Neural progenitor cell (in vitro differentiated cells): ENCODE measurements at places on chromosomes 12 and 14. TPM values are rescaled to one million over a fixed set of nuclear protein-coding genes. Genes with fewer than 3 reads are reported as not detected.

DNA sequence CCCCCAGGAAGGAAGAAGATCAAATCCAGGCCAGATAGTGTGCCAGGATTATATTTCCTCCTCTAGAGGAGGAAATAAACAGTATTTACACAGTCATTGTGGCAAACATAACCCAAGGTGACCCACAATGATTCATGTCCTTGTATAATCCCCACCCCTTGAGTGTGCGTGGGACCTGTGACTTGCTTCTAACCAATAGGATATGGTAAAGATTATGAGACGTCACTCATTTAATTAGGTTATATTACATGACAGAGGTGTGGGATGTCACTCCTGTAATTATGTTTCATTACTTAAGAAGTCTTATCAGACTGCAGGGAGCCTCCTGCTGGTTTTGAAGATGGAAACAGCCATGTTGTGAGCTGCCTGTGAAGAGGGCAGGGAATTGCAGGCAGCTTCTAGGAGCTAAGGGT lies 12.2 kb upstream of the CATSPERB start:
- no peaks in the 10 kb centered on the region for H3K36me3 ChIP-seq
- no peak overlapping the region for H3K4me3 ChIP-seq
- DNase-seq: no peak
- no peaks in the 10 kb centered on the region for H3K27me3 ChIP-seq
- no peak overlapping the region for H3K27ac ChIP-seq
- H3K4me1 ChIP-seq: no peaks in the 10 kb centered on the region

DNA sequence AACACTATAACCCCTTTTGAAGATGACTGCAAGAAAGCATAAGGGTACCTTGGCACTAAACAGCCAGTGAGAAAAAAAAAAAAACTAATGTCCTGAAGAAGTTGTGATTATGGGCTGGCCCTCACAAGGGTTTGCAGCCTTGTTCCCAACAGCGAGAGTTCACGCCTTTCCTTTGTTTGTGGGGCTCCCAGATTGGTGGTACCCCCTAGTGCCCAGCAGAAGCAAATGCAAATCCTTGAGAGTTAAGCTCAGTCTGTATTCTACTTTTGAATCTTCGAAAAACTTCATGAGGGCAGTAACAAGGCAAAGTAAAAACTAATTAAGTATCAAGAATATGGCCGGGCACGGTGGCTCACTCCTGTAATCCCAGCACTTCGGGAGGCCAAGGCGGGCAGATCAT lies 238.9 kb upstream of the LMO3 start:
- no peak overlapping the region for H3K27ac ChIP-seq
- H3K27me3 ChIP-seq: no peaks in the 10 kb centered on the region
- no peak overlapping the region for H3K4me3 ChIP-seq
- no peaks in the 10 kb centered on the region for H3K36me3 ChIP-seq
- peak; percentile 28 for DNase-seq

- no peak overlapping the region for H3K4me3 ChIP-seq
- H3K4me1 ChIP-seq: no peaks in the 10 kb centered on the region
- no peak for DNase-seq
- H3K27me3 ChIP-seq: no peaks in the 10 kb centered on the region
- H3K36me3 ChIP-seq: no peaks in the 10 kb centered on the region
Measured at GRCh38 chr14:105888151-105888550, 361.8 kb downstream of the TMEM121 start.

GRCh38 chr14:36069535-36069900 lies 107.0 kb downstream of the PTCSC3 start:
- peak; percentile 71 for DNase-seq
- H3K36me3 ChIP-seq: no peaks in the 10 kb centered on the region
- H3K27ac ChIP-seq: no peak overlapping the region

- no peak overlapping the region for H3K4me3 ChIP-seq
- H3K27me3 ChIP-seq: no peaks in the 10 kb centered on the region
- no peak for DNase-seq
- no peaks in the 10 kb centered on the region for H3K36me3 ChIP-seq
- no peaks in the 10 kb centered on the region for H3K4me1 ChIP-seq
- no peak overlapping the region for H3K27ac ChIP-seq
Measured at GRCh38 chr12:11543457-11544158, 105.9 kb upstream of the ETV6 start.

GRCh38 chr12:43293396-43293795 lies 258.6 kb downstream of the ADAMTS20 start:
- H3K4me3 ChIP-seq: no peak overlapping the region
- H3K4me1 ChIP-seq: peaks cover 30% of the 10 kb centered on the region
- no peak overlapping the region for H3K27ac ChIP-seq
- no peaks in the 10 kb centered on the region for H3K36me3 ChIP-seq
- no peaks in the 10 kb centered on the region for H3K27me3 ChIP-seq

- DNase-seq: no peak
- H3K36me3 ChIP-seq: no peaks in the 10 kb centered on the region
- no peaks in the 10 kb centered on the region for H3K4me1 ChIP-seq
- no peak overlapping the region for H3K27ac ChIP-seq
Measured at GRCh38 chr12:60853407-60853806, 1257.6 kb downstream of the SLC16A7 start.

GRCh38 chr14:104968541-104969401 lies 9.4 kb downstream of the AHNAK2 start:
- peaks cover 18% of the 10 kb centered on the region for H3K27me3 ChIP-seq
- H3K4me1 ChIP-seq: peaks cover 24% of the 10 kb centered on the region
- DNase-seq: peak; percentile 37
- no peak overlapping the region for H3K27ac ChIP-seq
- no peaks in the 10 kb centered on the region for H3K36me3 ChIP-seq

GRCh38 chr14:71115821-71116567 lies 208.7 kb downstream of the PCNX1 start:
- H3K36me3 ChIP-seq: peaks cover 23% of the 10 kb centered on the region
- no peak overlapping the region for H3K27ac ChIP-seq
- no peak for DNase-seq
- H3K27me3 ChIP-seq: no peaks in the 10 kb centered on the region

DNA sequence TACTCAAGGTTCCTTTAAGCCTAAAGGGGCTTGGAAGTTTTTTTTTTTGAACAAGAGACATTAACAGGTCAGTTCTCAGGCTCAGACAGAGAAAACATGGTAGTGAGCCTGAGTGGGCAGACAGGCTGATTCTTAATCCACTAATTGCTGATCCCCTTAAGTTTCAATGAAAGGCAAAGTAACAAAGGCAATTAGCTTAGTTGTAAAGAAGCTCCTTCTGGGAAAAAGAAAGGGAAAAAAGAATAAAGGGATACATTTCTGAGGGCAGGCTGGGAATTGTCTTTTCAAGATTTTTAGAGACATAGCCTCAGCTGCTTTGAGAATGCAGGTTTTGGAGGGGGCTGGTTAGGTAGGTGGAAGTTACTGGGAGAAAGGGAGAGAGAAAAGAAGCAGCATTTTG lies 133.8 kb downstream of the CFAP54 start:
- H3K27me3 ChIP-seq: peaks cover 59% of the 10 kb centered on the region
- peak overlapping the region; percentile 20 for H3K4me3 ChIP-seq
- peaks cover 21% of the 10 kb centered on the region for H3K4me1 ChIP-seq

DNA sequence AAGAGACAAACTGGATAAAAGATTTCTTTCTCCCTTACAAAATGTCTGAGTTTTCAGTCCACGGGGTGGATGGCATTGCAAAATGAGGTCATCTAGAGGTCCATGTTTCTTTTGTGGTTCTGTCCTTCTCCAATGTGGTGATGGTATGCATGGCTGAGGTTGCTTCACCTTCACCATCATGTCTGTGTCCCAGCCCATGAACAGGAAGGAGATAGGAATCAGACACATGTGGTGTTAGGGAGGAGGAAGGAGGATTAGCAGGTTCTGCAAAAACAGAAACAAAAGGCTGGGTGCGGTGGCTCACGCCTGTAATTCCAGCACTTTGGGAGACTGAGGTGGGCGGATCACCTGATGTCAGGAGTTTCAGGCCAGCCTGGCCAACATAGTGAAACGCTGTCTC lies 11.0 kb upstream of the AEBP2 start:
- no peak overlapping the region for H3K4me3 ChIP-seq
- H3K27ac ChIP-seq: no peak overlapping the region
- peaks cover 4% of the 10 kb centered on the region for H3K4me1 ChIP-seq
- H3K36me3 ChIP-seq: no peaks in the 10 kb centered on the region

GRCh38 chr14:53894456-53894855 lies 62.2 kb downstream of the BMP4 start:
- H3K27me3 ChIP-seq: no peaks in the 10 kb centered on the region
- no peak overlapping the region for H3K4me3 ChIP-seq
- H3K4me1 ChIP-seq: peaks cover 17% of the 10 kb centered on the region
- no peaks in the 10 kb centered on the region for H3K36me3 ChIP-seq
- DNase-seq: no peak
- H3K27ac ChIP-seq: no peak overlapping the region

DNA sequence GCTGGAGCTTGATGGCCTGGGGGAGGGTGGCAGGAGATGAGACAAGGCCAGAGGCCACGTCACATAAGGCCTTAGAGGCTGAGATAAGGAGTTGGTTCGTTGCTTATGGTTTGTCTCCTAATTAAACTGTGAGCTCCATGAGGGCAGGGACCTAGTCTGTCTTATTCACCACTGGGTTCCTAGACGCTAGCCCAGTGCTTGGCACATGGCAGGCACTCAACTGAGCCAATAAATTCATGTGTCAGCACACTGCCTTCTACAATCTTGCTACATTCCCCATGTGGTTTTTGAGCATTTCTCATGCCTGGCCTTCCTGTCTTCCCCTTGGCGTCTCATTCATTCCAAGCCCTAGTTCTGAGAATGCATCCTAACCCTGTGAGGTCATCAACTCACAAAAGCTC lies 92.5 kb upstream of the MED13L start:
- no peaks in the 10 kb centered on the region for H3K36me3 ChIP-seq
- no peak for DNase-seq
- H3K4me3 ChIP-seq: no peak overlapping the region
- H3K4me1 ChIP-seq: peaks cover 14% of the 10 kb centered on the region
- no peak overlapping the region for H3K27ac ChIP-seq

- H3K4me3 ChIP-seq: no peak overlapping the region
- H3K36me3 ChIP-seq: no peaks in the 10 kb centered on the region
- H3K27ac ChIP-seq: no peak overlapping the region
- H3K27me3 ChIP-seq: no peaks in the 10 kb centered on the region
- no peak for DNase-seq
- no peaks in the 10 kb centered on the region for H3K4me1 ChIP-seq
Measured at GRCh38 chr12:88185988-88186387, 43.9 kb downstream of the TMTC3 start.

- H3K4me1 ChIP-seq: peaks cover 14% of the 10 kb centered on the region
- no peak overlapping the region for H3K27ac ChIP-seq
- H3K27me3 ChIP-seq: peaks cover 59% of the 10 kb centered on the region
- DNase-seq: no peak
Measured at GRCh38 chr12:116885491-116885890, 4.2 kb upstream of the HRK start.

GRCh38 chr12:48183091-48183875 lies at the start of gene CCDC184:
Gene CCDC184 (plus strand): TSS chr12:48183644. CDS start chr12:48184123, 479 bp downstream.
- no peak within 1 kb of the TSS for H3K27ac ChIP-seq
- peaks cover 23% of the 10 kb centered on the region for H3K4me1 ChIP-seq
- peak; percentile 94 for DNase-seq
- no peaks in the 10 kb centered on the region for H3K36me3 ChIP-seq
- peaks cover 73% of the 10 kb centered on the region for H3K27me3 ChIP-seq
- peak within 1 kb of the TSS; percentile 76 for H3K4me3 ChIP-seq

DNA sequence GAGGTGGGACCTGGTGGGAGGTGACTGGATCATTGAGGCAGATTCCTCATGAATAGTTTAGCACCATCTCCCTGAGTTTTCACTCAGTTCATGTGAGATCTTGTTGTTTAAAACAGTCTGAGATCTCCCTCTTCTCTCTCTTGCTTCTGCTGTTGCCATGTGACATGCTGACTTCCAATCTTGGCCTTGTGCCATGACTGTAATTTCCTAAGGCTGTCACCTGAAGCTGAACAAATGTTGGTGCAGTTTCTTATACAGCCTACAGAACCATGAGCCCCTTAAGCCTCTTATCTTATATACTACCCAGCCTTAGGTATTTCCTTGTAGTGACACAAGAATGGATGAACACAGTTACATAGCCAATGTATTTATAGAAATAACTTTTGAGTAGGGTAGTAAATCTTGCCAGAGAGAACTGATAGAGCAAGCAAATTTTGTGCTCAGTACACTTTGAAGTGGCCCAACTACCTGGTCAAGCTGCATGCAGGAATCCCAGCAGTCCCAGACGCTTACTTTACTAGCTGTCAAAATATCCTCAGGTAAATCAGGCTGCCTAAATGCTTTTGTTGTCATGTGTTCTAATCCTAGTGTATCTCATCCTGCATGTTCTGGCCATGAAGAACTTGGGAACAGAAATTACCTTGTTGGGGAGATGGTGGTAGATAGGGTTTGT lies 445.6 kb upstream of the MIS18BP1 start:
- H3K27me3 ChIP-seq: no peaks in the 10 kb centered on the region
- no peaks in the 10 kb centered on the region for H3K36me3 ChIP-seq
- H3K27ac ChIP-seq: no peak overlapping the region
- no peak for DNase-seq
- H3K4me3 ChIP-seq: no peak overlapping the region

The ATN1 gene
- 8.9 and 28.7 TPM in 2 replicates for total RNA-seq

The TPPP2 gene
- total RNA-seq: not detected in 2 replicates

The MANSC1 gene
- 6.2 and 6.5 TPM in 2 replicates for total RNA-seq

The CBX5 gene
- total RNA-seq: 232 and 288 TPM in 2 replicates

The KLRC1 gene
- not detected in 2 replicates for total RNA-seq

The SPX gene
- 0.31 and 4.0 TPM in 2 replicates for total RNA-seq

The KRT78 gene
- not detected in 2 replicates for total RNA-seq
